ENCODE measurements at places on chromosomes 2 and 18.

GRCh38 chr2:68237976-68238580, 14.3 kb downstream of the PPP3R1 start:
- no peak for DNase-seq

DNA sequence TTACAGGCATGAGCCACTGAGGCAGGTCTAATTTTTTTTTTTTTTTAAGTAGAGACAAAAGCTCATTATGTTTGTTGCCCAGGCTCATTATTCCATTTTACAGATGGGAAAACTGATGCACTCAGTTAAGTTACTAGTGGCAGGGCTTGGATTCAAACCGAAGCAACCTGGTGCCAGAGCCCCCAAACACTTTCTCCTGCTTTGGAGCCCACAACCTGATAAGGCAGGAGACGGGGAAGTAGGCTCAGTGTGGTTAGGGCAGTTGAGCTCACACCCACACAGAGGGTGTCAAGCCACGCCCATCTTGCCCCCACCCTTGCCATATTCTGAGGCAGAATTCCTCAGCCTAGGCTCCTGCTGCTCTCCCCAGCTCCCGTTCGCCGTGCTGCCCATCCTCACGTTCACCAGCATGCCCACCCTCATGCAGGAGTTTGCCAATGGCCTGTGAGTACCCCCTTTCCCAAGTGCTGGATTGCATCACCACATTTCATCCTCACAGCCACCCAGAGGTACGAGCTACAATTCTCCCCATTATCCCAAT, 5.8 kb upstream of the CTDSP1 start:
- DNase-seq = no peak

DNA sequence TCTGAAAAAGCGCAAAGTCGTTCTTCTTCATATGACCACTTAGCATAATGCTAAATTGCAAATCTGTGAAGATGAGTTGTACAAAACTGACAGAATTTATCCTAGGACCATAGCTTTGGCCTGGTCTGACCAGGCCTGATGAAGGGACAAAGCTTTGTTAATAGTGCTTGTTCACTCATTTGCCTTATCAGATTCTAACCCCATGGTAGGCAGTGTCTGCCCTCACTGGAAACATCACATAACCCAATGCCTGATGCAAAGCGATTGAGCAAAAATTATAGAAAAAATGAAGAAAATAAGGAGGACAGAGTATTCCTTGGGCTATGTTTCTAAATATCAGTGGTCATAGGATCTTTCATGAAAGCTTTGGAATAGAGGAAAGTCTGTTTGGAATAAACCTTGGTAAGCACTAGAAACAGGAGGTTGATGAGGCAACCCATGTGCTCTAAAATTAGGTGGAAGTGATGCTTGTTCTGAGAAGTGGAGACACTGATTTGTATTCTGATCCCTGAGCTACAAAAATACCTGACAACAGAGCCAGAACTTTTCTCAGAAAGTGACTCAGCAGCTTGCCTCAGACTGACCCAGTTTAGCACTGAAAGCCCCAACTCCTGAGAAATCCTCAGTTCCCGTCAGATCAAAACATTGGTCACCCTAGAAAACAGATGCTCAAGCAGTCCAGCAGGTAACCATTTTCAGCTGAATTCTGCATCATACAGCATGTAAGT, 131.4 kb upstream of the MAPRE2 start:
- no peak for DNase-seq

- no peak for DNase-seq
Observed at GRCh38 chr2:64613276-64613675, 40.4 kb downstream of the SERTAD2 start.

DNA sequence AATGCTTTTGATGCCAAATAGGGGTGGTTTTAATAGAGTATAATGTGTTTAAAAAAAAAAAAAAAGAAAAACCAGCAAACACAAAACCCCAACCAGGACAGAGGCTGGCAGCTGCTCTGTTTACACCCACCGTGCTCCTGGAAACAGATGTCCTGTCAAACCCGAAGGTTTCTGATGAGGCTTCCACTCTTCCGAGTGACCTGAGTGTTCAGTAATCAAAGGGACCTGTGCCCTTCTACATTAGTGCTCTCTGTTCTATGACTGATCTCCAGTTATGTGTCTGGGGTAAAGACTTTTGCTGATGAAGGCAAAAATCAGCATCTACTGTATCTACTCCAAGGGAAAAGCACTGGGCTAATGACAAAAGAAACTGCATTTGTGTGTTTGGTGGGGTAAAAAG, 3.5 kb upstream of the KLHL29 start:
- no peak for DNase-seq

GRCh38 chr18:36648803-36649202, 180.0 kb downstream of the TPGS2 start:
- no peak for DNase-seq

DNA sequence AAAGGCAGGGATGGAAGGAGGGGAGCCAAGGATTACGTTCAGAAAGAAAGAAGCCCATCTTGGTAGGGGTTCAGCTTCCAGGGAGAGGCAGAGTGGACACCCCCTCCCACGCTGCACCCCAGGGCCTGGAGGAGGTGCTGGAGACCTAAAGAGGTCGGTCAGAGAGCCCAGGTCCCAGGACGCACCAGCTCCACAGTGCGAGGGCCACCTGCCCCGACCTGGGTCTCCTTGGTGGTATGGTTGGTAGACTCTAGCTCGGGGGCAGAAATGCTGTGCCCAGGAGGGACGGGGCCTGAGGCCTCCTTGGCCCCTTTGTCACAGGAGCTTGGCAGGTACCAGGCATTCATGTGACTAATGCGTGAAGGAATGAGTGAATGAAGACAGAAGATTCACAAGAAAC, 87.1 kb upstream of the RAB6C start:
- DNase-seq = no peak

DNA sequence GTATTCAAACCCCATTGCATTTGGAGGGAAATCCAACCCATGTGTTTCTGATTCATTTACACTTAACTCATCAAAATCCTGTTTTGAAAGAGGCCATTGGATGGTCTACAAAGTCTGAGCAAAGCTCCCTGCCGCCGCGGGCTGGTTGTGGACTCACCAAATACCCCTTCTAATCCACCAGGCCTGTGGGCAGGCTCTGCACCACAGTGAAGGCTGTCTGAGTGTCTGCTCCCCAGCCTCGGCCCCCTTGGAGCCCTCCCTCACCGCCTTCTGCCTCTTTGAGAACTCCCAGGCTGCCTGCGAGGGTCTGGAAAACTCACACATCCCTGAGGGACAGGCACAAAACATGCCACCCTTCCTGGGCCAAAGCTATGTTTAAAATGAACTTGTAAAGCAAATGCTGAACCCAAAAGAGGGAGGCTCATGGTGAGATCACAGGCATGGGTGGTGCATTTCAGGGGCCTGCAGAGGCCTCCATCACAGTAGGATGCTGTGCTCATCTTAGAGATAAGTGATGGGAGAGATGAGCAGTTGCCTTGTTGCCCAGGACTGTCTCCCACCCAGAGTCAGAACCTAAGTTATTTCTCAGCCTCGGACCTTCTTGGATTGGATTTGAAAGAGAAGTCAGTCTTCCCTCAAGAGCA, 225.0 kb downstream of the CYP26B1 start:
- no peak for DNase-seq

DNA sequence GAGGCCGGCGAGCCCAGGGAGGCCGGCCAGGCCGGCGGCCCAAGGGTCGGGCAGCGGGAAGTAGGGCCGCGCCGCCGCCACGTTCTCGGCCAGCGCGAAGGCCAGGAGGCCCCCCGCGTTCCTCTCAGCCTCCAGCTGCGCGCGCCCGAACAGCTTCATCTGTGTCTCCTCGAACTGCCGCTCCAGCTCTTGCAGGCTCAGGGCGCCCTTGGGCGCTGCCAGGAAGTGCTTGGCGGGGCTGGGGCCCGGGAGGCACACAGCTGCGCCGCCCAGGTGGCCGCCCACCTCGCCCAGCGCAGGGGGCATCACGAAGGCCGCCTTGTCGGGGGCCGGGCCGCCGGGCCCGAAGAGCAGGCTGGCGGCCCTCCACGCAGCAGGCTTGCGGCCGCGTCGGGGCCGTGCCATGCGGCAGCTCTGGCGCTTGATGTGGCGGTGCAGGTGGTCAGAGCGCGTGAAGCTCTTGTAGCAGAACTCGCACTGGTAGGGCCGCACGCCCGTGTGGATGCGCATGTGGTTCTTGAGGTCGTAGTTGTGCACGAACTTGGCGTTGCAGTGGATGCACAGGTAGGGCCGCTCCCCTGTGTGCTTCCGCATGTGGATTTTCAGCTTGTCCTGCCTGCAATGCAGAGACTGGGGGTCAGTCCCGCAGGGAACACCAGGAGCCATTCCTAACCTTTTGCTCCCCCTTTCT, 99.0 kb upstream of the SMAD2 start:
- no peak for DNase-seq

- no peak for DNase-seq
Observed at GRCh38 chr18:67618061-67618460, 101.5 kb upstream of the DSEL start.

- DNase-seq = no peak
Observed at GRCh38 chr2:40831321-40831873, 379.5 kb upstream of the SLC8A1 start.

DNA sequence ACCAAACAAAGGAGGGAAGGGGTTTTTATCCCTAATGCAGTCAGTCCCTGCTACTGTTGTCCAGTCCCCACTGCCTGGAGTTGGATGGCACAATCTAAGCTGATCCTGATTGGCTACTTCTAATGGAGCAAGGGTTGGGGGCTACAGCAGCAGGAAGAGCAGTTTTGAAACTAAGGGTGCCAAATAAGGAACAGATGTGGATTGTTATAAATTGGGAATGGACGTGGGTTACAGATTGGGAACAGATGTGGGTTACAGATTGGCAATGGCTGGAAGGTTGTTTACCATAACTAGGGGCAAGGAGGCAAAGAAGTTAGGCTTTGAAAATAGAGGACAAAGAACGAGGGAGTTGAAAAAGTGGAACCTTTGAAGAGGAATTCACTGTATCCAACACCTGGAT, 16.0 kb upstream of the PROM2 start:
- no peak for DNase-seq

GRCh38 chr2:214816008-214816533, 6.6 kb upstream of the BARD1 start:
- no peak for DNase-seq

DNA sequence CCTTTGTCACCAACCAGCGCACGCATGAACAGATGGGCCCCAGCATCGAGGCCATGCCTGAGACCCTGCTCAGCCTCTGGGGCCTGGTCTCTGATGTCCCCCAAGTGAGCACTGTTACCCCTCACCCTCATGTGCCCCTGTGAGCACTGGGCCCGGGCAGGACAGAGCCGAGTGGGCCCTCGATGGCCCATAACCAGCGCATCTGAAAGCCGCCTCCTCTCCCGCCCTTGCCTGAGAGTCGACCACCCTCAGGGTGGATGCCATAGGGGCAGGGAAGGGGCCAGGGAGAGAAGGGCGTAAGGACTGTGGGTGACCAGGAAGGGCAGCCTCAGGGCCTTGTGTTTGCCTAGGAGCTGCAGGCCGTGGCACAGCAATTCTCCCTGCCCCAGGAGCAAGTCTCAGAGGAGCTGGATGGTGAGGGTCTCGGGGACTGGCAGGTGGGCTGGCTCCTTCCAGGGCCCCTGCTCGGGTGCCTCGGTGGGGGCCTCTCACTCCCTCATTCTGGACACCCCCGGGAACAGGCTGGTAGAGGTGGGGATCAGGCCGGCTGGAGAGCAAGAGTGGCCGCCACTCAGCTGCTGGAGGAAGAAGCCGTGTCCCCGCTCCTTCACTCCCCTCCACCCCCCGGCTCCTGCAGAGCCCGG, 2.1 kb downstream of the PROM2 start:
- DNase-seq = no peak

DNA sequence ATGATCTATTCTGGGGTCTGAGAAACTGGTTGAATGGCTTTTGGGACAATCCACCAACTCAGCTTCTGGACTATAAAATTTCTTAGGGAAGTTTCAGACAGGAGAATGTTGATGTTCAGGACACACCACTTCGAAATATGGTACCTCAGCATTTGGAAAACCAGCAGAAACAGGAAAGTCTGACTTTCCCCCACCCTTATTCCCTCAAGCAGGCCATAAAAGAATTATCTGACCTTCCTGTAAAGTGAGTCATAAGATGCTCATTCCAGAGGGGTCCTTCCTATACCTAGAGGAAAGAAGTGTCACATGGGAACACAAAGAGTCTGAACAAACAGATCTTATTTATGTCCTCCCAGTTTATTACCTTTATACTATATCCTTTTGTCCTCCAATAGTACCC, 415.0 kb downstream of the CPS1 start:
- DNase-seq = no peak

GRCh38 chr2:38239452-38239851, 137.6 kb downstream of the ATL2 start:
- DNase-seq = no peak

DNA sequence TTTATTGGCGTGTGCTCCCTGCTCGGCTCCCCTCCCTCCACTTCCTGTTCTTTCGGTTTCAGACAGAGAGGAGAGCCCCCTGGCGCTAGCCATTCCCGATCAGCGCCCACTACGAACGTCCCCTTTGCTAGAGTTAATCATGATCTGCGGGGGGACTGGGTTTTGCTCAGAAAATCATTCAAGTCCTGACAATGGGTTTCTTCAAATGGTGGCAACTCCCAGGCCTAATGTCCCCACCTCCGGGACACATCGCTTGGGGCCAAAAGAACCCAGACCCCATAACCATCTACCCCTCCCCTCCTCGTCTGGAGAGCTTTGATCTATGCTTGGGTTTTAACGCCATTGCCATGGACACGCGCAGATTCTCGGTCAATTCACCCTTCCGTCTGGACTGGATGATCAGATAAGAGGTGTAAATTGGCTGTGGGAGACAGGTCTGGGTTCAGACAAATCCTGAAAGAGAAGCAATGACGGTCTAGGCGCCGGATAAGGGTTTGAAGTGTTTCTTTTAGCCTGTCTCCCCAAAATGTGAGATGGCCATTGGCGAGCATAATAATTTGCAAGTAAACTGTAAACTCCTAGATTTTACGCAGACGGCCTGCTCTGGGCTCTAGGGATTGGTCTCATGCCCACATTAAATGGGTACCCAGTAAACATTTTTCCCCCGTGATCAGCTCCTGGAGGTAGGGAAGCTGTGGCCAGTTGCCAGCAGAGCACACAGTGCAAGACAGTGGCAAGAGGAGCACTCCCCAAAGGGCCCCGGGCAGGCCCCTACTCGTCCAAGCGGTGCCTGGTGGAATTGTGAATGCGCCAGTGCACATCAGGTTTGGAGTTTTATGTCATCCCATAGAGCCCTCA, 4.7 kb downstream of the NRP2 start:
- DNase-seq = no peak

- DNase-seq = no peak
Observed at GRCh38 chr2:127719301-127720218, 18.3 kb downstream of the SFT2D3 start.

- DNase-seq = no peak
Observed at GRCh38 chr2:229775614-229776313, 61.4 kb upstream of the DNER start.

- DNase-seq = no peak
Observed at GRCh38 chr2:171741189-171741588, 53.9 kb downstream of the DYNC1I2 start.

Data from stimulated activated CD8-positive, alpha-beta memory T cell treated with anti-CD3 and anti-CD28 coated beads, Interleukin-7, amount 100 ng/mL, for 1 hour (primary cell).